ENCODE measurements at places on chromosomes 4 and X.

GRCh38 chrX:153647461-153648357, 706 bp downstream of the DUSP9 start:
- no peak for DNase-seq

- DNase-seq: no peak
Measured at GRCh38 chr4:16224264-16225166, 1.8 kb downstream of the TAPT1 start.

GRCh38 chr4:74444891-74445642, at the start of gene AREG:
TSS of gene AREG (plus strand) at chr4:74445136. CDS start at chr4:74445346, 210 bp downstream.
- no peak for DNase-seq

- DNase-seq: no peak
Measured at GRCh38 chr4:139558235-139559088, 2.4 kb upstream of the SETD7 start.

- DNase-seq: no peak
Measured at GRCh38 chr4:8846046-8846720, 25.5 kb downstream of the HMX1 start.

DNA sequence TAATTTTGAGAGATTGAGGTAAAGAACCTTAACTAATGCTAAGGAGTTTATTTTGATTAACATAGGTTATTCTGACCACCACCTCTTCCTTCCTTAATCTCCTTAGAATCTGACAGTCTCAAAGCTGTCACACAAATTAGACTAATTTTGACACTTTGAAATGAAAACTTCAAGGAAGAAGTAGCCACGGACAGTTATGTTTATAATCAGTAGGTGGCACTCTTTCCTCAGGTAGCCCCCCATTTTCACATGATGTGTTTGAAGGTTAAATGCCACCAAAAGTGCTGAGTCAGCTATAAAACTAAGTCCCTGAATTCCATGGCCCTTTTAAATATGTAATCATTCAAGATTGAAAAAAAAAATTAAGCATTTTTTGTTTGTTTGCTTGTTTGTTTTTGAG, 22.4 kb downstream of the TMEM33 start:
- no peak for DNase-seq

DNA sequence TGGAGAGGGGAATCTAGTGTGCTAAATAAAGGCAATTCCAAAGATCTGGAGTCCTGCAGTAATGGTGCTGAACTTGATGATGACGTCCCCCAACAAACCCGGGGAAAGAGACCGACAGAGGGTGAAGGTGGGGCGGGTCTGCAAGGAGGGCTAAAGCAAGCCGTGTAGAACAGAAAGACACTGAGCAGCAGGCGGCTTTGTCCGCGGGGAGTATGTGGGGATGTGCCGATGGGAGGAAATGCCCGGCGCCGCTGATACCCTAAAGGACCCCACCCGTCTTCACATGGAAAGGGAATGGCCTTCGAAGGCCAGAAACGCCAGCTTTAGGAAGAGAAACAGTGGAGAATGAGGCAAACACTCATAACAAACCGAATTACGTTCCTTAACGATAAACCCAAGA, 528.9 kb downstream of the ZNF674 start:
- no peak for DNase-seq

GRCh38 chr4:122203407-122203806, 51.3 kb downstream of the BLTP1 start:
- no peak for DNase-seq

DNA sequence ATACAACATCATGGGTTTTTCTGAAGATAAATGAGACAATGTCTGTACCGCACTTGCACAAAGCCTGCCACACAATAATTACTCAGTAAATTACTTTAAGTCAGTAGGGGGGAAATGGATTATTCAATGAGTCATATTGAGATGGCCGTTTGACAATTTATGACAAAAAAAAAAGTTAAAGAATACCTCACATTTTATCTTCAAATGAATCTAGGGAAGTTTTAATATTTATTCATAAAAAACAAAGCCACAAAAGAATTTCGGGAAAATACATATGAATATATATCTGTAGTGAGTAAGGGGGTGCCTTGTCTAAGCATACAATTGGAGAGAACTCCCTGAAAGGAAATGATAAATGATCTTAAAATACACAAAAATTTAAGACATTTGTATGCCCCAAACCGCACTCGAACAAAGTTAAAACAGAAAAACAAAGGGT, 197.0 kb upstream of the SLC7A11 start:
- DNase-seq: no peak

- no peak for DNase-seq
Measured at GRCh38 chr4:174593701-174594100, 71.4 kb upstream of the HPGD start.

- no peak for DNase-seq
Measured at GRCh38 chr4:91488946-91489345, 814.8 kb upstream of the GRID2 start.

- no peak for DNase-seq
Measured at GRCh38 chr4:8225706-8226443, 26.8 kb downstream of the SH3TC1 start.

- no peak for DNase-seq
Measured at GRCh38 chr4:147590249-147590920, 26.8 kb upstream of the TMEM184C start.

DNA sequence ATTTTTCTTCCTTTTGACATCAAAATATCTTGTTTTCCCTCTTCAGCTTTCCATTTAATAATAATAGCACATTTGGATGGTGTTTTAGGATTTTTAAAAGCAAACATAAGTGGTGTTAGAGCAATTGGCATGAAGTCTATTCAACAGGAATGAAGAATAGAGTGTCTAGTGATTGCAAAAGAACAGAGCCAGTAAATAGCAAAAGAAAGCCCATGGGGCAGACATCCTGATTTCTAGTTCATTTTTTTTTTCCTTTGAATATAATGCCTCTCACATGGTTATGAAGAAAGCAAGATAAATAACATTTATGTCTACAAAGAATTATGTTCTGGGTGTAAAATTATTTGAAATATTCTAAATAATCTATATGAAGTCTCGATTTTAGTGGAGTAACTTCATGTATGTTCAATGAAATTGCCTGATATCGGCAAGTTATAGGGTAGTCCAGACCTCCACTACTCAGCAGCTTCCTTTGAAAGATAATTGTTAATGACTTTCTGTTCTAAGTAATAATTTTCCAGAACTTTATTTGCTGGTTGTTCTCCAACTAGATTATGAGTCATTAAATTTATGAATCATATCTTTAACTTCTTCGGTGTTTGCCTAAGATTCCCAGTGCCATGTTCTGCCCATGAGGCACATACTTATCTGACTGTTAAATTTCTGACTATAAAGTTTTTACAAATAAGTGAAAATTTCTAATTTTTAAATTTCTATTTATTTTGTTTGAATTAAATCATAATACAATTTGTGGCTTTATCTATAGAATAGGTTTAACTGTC, 587.9 kb downstream of the TLL1 start:
- DNase-seq: no peak

- no peak for DNase-seq
Measured at GRCh38 chr4:7196288-7196651, 3.9 kb downstream of the SORCS2 start.

- DNase-seq: no peak
Measured at GRCh38 chrX:44035571-44035970, 62.4 kb upstream of the NDP start.

- DNase-seq: no peak
Measured at GRCh38 chr4:59565836-59566235, 1634.3 kb upstream of the ADGRL3 start.

DNA sequence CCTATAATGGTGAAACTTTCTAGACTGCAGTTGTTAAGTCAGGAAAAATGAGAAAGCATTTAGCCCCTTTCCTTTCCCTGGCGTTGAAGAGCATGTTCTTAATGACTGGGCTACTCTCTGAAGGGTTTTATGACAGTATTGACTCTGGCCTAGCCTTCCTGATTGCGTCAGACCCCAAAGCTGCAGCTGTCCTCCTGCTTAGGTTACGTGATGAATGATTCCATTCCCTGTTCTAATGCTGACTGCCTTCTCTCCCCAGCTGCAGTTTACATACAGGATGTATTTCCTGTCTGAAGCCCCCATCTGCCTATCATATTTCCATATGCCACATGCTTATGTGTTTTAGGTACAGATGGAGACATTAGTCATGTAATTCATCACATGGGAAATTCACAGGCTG, 105.8 kb upstream of the EGFL6 start:
- peak; percentile 59 for DNase-seq

GRCh38 chrX:3124031-3124430, 82.8 kb downstream of the ARSF start:
- DNase-seq: peak; percentile 16

GRCh38 chr4:45518832-45519231, 605.0 kb downstream of the GABRG1 start:
- DNase-seq: no peak

GRCh38 chrX:147675819-147676218, 235.9 kb upstream of the FMR1 start:
- DNase-seq: no peak

- DNase-seq: no peak
Measured at GRCh38 chr4:142064181-142064580, 427.8 kb downstream of the IL15 start.

DNA sequence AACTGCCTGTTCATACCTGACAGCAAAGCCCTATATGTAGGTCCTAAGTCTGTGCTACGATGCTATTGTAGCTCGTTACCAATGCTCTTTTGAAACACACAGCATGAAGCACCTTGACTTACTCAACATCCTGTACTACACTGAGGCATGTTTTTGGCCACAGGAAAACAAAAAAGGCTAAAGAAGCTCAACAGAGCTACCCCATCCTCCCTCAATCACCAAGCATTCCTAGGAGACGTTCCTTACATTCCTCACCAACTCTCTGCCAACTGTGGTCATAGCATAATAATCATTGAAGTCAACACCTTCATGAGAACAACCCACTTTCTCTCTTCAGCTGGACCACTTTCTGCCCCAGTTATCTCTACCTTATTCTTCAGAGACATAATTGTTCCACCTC, 73.7 kb upstream of the SLC25A43 start:
- no peak for DNase-seq

DNA sequence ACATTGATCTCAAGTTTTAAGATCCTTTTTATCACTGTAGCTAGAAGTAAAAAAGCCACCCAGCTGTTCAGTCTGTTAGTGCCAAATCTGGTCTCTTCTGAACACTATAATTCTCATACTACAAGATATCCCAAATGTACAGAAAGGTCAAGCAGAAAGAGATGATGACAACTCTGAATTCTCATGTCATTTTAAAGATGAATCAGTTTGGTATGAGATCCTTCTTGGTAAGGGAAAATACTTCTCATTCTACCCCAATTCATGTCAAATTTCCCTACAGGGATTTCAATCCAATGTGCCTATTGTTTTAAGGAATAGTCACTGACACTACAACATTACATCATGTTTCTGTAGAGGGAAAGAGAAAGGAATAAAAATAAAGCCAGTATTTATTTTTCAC, 184.5 kb downstream of the CPEB2 start:
- DNase-seq: no peak

GRCh38 chrX:38754102-38754790, 47.0 kb upstream of the MID1IP1 start:
- peak; percentile 17 for DNase-seq

GRCh38 chrX:147478899-147479298, 432.8 kb upstream of the FMR1 start:
- no peak for DNase-seq

GRCh38 chr4:153013202-153013977, 77.3 kb downstream of the FHDC1 start:
- no peak for DNase-seq

DNA sequence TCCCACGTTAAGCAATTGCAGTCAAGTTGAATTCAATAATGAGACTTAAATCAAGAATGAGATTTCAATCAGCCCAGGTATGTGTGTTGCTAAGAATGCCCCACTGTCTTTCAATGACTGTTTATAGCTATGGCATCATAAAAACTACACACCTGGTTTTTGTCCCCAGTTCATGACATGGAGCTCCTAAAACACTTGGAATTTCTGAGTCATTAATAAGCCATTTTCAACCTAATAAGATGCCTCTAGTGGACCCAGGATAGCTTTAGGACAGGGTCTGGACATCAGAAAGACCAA, 72.7 kb upstream of the STS start:
- no peak for DNase-seq

- no peak for DNase-seq
Measured at GRCh38 chr4:78235800-78236199, 178.7 kb downstream of the FRAS1 start.

GRCh38 chr4:156665780-156666366, 305.7 kb downstream of the PDGFC start:
- DNase-seq: no peak

- no peak for DNase-seq
Measured at GRCh38 chr4:81421346-81422218, 50.1 kb downstream of the RASGEF1B start.

DNA sequence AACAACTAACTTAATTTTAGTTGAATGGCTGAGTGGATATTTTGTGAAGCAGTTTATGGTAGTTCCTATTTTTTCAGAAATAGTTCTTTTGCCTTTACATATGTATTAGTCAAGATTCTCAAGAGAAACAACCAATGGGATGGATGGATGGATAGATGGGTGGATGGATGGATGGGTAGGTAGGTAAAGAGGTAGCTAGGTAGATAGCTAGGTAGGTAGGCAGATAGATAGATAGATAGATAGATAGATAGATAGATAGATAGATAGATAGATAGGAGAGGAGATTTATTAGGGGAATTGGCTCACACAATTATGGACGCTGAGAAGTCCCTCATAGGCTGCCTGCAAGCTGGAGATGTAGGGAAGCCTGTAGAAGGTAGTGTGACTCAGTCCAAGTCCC, 74.0 kb upstream of the NUDT6 start:
- no peak for DNase-seq

DNA sequence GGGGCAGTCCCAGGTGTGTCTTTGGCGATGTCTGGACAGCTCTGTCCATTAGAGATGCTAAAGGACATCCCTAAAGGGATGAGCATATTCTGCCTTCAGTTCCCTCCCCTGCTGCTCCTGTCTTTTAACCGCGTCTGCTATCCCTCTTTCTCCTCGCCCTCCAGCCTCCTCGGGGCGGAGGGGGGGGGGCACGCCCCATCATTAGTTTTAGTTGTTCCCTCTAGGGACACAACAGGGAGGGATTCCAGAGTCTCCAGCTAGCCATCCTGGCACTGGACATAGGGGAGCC, 1.1 kb downstream of the MSL3 start:
- DNase-seq: no peak

- no peak for DNase-seq
Measured at GRCh38 chr4:18934197-18934596, 912.6 kb upstream of the LCORL start.
